Vagina (tissue), 2 donors: ENCODE measurements at places on chromosomes 12 and 14.

- no peak for DNase-seq
These were observed 5.2 kb downstream of the FRS2 start for GRCh38 chr12:69475237-69475975.

- DNase-seq: no peak
These were observed 61.8 kb downstream of the RCOR1 start for GRCh38 chr14:102654298-102654697.

DNA sequence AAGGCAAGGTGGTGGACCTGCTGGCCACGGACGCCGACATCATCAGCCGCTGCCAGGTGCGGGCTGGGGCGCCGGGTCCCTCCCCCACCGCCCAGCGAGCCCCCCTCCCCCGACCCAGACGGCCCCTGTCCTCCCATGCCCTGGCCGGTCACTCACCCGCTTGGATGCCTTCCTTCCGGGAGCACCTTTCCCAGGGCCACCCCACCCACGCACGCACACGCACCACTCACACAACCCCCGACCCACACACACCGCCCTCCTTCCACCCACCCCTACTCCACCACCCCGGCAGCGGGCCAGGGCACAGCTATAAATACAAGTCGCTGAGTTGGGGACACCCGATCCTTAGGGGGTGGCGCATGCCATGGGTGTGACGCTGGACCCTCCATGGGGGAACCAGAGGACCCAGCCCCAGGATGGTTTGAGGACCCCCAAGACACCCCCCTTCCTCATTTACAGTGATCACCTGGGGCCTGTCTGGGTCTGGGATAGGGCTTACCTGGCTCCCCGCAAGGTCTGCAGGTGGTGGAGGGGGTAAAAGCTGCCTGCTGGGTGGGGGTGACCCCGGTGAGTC lies 465 bp downstream of the ADSS1 start:
- DNase-seq: no peak

- no peak for DNase-seq
These were observed 1.2 kb upstream of the PTGER2 start for GRCh38 chr14:52312931-52313355.

DNA sequence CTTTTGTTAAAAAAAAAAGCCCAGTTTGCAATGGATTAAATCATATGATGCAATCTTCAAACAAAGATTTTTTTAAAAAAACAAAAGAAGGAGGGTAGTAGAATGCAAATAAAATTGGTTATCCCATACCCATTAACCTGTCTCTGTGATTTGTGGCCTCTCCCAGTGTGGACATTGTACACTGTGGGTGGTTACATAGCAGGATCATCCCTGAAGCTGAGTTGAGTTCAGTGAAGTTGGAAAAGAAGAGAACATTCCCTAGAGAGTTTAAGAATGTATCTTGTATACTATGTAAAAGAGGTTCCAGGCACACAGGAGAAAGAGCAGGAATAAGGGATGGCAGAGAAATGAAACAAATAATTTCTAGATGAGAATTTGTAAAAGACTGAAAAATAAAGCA lies 142.4 kb upstream of the SLC16A7 start:
- no peak for DNase-seq

DNA sequence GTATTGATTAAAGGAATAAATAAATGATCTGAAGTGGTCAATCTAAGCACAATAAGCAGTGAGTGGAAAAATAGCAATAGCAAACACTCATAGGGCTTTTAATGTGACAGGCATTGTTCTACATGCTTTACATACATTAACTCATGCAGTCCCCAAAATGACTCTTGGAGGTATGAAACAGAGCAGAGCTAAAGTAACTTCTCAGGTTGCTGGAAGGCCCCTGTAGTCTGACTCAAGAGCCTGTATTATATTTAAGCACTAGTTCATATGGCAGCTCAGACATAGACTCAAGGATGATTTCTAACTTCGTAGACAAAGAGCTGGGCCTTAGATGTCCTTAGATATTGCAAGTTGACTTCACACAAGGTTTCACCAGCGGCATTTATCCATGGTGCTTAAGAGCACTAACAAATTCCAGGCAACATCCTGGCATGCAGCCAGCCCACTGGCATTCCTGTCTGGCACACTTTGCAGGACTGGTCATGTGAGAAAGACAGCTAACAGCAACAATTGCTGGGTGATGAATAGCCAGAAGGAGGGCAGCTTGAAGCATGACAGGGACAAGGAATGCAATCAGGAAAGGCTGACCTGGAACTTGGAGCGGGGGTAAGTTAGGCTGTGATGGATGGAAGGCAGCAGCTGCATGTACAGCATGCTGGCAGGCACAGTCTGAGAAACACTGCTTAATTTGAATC lies 22.9 kb upstream of the KTN1 start:
- DNase-seq: no peak

DNA sequence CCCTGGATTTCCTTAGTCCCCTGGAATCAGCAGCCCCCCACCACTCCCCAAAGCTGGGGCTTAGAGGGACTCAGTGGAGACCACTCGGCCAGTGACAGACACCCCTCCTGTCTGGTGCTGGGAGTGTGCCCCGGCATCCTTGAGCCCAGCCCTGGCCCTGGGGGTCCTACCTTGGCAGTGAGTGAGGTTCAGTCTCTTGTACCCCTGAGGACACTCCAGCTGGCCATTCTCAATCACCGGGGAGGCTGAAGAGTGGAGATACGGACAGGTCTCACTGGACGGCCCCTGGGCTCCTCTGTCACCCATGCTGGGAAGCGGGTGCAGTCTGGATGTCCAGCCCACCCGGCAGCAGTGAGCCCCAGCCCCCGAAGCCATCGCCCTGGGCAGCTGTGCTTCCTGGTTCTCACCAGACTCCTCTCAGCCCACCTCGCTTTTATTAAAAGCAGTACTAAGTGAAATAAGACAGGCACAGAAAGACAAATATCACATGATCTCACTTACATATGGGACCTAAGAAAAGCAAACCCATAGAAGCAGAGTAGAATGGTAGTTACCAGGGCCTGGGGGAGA lies 42.3 kb downstream of the ISCA2 start:
- DNase-seq: no peak

DNA sequence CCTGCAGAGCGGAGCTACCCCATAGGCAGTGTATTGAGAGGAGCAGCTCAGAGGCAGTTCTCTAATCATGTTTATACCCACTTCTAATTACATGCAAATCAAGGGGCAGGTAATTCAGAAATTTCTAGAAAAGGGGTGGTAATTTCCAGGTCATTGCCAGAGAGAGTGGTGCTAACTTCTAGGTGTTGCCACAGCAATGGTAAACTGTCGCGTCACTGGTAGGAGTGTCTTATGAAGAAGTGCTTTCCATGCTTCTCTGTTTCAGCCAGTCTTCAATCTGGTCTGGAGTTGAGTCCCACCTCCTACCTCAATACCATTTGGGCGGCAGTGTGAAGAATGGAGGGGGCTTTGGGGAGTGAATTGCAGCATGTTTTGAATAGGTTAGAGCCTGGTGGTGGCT lies 8.5 kb upstream of the AMN1 start:
- no peak for DNase-seq

DNA sequence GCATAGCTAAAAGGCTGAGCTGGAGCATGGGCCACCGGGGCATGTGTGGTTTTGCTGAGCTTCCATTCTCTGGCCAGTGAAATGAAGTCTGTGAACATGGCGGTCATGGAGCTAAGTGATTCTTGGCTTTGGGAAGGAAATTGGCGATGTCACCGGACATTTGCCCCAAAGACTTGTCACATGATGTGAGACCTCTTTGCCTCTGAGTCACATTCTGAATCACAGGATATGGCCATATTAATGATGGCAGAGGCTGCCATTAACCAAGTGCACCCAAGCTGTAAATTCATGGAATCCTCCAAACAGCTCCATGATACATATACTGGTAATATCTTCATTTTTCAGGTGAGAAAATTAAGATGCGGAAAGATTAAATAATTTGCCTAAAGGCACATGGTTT lies 27.4 kb upstream of the BATF start:
- DNase-seq: no peak

- no peak for DNase-seq
These were observed 11.1 kb downstream of the GALNT4 start for GRCh38 chr12:89513544-89513943.

GRCh38 chr12:91037276-91037675 lies 20.5 kb downstream of the KERA start:
- DNase-seq: no peak

DNA sequence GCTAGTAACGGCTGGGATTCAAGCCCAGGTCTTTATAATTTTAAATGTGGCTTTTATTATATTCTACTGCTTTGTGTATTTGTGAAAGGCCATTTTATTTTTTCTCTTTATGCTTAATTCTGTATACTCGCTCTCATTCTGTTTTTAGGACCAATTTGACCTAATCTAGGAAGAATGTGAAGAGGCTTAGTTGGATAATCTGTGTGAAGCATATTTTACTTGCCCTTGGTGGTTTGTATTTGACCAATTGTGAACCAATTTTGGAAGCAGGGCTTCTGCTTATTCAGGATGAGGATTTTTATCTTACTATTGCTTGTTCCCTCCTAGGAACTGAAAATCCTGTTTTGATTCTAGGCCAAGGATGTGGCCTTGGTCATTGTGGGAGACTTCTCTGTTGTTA lies 113.1 kb downstream of the TTC6 start:
- no peak for DNase-seq

- DNase-seq: no peak
These were observed 23.1 kb upstream of the PGF start for GRCh38 chr14:74978416-74978947.

GRCh38 chr12:89373763-89374572 lies 21.7 kb upstream of the DUSP6 start:
- DNase-seq: no peak

DNA sequence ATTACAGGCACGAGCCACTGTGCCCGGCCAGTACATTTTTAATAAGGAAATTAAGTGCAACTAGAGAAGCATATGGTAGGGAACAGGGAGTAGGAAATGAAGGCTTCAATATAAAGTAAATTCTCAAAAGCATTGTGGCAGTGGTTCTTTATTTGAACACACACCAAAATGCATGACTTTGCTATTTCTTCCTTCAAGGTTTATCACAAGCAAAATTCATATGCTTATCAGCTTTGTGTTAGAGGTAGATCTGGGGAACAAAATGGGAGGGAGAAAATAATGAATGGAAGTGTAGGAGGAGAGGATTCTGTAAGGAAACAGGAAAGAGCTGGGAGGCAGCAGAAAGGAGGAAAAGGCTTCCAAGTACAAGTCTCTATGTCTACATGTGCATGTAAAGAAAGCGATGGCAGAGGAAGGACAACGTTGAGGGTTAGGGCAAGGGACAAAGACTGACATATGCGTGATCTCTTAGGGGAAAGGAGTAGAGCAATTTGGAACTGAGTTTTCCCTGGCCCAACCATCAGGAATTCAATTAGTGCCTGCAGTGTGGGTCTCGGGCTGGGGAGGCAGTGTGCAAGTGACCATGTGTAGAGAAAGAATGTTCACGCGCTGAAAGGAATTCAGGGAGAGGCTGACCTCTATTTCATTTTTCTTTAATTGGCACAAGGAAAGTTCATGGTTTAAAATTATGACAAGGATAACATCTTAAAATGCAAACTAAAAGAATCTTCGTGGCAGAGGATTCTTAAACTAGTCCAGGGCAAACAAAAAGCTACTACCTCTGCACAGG lies 22.9 kb upstream of the RASSF8 start:
- DNase-seq: no peak

DNA sequence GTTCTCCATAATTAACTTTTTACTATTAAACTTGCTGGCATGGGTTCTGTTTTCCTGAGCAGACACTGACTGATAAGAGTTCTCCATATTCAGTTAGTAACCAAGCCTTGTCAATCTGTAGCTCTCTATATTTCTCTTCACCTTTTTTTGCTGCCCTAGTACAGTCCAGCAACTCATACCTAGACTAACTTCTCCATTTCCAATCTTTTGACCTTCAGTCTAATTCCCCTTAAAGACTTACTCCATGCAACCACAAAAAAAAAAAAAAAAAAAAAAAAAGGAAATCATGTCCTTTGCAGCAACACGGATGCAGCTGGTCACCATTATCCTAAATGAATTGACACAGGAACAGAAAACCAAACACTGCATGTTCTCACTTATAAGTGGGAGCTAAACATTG lies 125.7 kb upstream of the KRAS start:
- DNase-seq: no peak

DNA sequence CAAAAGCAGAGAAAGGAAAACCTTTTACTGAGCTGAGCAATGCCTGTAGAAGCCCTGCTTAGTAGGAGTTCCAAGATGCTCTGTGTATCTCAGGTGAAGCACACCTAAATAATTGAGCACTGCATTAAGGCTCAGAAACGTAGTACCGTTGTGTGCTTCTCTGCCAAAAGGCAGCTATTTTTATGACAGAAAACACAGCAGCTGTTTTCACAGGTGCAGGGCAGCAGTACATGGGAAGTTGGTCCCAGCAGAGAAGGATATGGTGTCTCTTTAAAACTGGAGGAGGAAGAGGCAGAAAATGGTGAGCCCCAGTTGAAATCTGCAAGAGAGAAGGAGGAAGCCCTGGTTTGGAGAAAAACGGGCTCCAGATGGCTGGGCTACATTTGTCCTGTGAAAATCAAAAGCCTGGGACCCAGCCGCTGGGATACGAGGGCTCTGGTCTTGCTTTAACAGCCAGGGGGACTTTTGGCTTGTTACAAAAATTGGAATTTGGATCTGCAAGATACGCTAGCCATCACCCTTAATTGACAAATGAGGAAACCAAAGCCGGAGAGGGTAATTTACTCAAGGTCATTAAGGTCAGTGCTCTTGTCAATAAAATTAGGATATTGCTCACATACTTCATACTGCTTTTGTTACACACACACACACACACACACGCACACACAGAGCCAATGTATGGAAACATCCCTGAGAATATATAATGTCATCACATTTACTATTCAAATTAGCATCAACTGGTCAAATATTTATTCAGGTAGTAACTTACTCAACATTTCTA lies 27.3 kb downstream of the SPRING1 start:
- no peak for DNase-seq

- DNase-seq: no peak
These were observed 545 bp downstream of the CPSF2 start for GRCh38 chr14:92122351-92122677.

DNA sequence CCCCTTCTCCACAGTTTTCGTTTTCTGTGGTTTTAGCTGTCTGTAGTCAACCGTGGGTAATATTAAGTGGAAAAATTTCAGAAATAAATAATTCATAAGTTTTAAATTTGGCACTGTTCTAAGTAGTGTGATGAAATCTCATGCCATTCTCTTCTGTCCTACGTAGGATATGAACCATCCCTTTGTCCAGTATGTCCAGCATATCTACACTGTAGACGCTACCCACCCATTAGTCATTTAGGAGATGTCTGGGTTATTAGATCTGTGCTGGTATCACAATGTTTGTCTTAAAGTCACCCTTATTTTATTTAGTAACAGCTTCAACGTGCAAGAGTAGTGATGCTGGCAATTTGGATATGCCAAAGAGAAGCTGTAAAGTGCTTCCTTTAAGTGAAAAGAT lies 44.7 kb downstream of the ATF7IP start:
- DNase-seq: no peak

GRCh38 chr14:91392623-91393303 lies 24.9 kb downstream of the CCDC88C start:
- no peak for DNase-seq

DNA sequence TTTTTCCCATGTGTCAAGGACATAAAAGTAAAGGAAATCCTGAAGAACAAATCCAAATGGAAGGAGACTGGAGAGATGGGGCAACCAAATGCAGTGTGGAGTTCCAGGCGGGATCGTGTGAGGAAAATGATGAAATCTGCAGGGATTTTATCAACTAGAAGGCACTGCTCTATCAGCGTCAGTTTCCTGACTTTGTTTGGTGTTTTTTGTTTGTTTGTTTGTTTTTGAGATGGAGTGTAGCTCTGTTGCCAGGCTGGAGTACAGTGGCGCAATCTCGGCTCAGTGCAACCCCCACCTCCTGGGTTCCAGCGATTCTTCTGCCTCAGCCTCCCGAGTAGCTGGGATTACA lies 43.3 kb upstream of the GPR132 start:
- DNase-seq: no peak
